ENCODE measurements at places on chromosomes 7 and 10.
A peak's percentile ranks its signal among the peaks of the same experiment; 100 is the strongest.

- no peak for DNase-seq
Measured at GRCh38 chr7:29486191-29486700, 77.4 kb upstream of the PRR15 start.

DNA sequence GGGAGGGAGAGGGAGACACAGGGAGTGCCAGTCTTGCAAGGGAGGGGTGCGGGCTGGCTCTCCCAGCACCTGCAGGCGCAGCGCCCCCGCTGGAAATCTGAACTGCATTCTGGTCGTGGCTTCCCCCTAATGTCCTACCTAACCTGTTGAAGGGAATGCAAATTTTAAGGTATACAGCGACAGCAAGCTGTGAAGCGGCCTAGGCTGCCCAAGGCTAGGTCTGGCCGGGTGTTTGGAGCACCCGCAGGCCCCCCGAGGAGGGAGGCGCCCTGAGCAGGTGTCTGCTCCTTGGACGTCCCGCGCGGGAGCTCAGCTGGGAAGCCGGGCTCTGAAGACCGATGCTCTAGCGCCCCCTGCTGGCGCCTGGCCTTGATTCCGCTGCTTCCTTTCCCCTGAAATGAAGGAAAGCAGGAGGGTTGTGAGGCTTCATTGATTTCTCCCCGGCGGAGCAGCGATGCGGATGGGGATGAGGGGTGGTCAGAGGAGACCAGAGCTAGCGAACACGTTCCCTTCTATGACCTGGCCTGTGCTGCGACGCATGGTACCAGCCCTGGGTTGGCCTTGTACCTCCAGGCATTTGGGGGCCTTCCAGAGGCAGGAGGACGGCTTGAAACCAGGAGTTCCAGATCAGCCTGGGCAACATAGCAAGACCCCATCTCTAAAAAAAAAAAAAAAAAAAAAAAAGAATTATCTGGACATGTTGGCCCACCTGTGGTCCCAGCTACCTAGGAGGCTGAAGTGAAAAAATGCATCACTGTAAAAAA, 601.3 kb downstream of the GALNT17 start:
- peak; percentile 40 for DNase-seq

DNA sequence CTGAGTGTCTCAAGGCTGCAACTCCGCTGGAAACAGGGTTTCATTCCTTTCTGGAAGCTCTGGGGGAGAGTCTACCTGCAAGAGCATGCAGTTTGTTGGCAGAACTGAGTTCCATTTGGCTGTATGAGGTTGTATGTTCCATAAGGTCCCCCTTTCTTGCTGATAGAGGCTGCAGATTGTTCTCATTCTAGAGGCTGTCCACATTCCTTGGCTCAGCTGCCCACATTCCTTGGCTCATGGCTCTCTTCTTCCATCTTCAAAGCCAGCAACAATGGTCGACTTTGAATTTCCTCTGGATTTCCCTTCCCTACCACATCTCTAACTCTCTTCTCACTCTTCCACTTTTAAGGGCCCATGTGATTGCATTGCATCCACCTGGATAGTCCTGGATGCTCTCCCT, 147.3 kb upstream of the CDCA7L start:
- no peak for DNase-seq

- DNase-seq: no peak
Measured at GRCh38 chr7:128867842-128868623, 5.4 kb downstream of the ATP6V1F start.

DNA sequence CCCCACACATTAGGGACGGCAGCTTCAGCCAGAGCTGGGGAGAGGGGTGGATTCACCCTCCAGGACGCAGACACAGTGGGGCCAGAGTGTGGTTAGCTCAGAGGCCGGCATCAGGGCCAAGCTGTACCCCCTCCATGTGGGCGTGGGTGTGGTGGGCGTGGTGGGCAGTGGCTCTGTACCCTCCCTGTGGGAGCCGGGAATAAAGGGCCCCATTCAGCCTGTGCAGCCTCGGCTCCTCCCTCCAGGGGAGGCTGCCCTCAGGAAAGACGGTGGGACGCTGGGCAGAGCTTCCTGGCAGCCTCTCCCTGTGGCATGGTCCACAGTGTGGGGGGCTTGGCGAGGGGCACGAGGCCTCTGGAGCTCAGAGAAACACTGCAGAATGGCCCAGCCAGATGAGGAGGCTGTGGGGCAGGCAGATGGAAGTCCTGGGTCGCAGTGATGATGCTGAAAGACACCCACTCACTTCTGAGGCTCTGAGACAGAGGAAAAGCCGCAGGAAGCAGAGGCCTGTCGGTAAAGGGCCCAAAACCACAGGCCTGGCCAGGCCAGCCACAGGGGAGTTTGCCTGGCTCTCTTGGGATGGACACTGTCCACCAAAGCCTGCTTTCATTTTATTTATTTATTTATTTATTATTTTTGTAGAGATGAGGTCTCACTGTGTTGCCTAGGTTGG, 108.0 kb downstream of the SH3PXD2A start:
- DNase-seq: peak; percentile 9

GRCh38 chr10:112810711-112811151, 139.3 kb upstream of the TCF7L2 start:
- no peak for DNase-seq

DNA sequence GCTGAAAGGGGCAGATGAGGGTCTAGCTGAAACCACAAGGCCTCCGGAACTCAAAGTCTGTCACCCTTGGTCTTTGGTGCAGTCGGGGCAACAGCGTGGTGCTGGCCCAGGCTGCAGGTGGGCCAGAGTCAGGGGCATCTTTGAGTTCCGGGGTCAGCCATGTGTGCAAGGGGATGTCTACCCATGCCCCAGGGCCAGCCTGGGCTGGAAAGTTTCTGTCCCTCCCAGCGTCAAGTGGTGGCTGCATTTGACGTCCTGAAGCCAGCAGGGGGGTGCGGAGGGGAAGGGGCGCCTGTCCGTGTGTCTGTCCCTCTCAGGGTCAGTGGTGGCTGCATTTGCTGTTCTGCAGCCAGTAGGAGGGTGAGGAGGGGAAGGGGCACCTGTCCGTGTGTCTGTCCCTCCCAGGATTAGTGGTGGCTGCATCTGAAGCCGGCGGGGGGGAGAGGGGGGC, 638 bp downstream of the BRAT1 start:
- no peak for DNase-seq

GRCh38 chr10:32893434-32893833, 64.6 kb downstream of the ITGB1 start:
- DNase-seq: no peak

- DNase-seq: no peak
Measured at GRCh38 chr10:4649886-4650508, 176.0 kb upstream of the AKR1E2 start.

GRCh38 chr10:16458166-16458955, 21.6 kb downstream of the PTER start:
- no peak for DNase-seq

GRCh38 chr10:23351926-23352519, 7.4 kb upstream of the C10orf67 start:
- DNase-seq: no peak

DNA sequence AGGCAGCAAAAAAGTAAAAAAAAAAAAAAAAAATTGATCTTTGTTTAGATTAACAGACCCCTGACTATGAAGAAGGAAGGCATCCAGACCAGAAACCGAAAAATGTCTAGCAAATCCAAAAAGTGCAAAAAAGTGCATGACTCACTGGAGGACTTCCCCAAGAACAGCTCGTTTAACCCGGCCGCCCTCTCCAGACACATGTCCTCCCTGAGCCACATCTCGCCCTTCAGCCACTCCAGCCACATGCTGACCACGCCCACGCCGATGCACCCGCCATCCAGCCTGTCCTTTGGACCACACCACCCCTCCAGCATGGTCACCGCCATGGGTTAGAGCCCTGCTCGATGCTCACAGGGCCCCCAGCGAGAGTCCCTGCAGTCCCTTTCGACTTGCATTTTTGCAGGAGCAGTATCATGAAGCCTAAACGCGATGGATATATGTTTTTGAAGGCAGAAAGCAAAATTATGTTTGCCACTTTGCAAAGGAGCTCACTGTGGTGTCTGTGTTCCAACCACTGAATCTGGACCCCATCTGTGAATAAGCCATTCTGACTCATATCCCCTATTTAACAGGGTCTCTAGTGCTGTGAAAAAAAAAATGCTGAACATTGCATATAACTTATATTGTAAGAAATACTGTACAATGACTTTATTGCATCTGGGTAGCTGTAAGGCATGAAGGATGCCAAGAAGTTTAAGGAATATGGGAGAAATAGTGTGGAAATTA, 19.4 kb downstream of the GATA3 start:
- no peak for DNase-seq

GRCh38 chr10:43036481-43037428, 40.1 kb upstream of the RET start:
- no peak for DNase-seq

DNA sequence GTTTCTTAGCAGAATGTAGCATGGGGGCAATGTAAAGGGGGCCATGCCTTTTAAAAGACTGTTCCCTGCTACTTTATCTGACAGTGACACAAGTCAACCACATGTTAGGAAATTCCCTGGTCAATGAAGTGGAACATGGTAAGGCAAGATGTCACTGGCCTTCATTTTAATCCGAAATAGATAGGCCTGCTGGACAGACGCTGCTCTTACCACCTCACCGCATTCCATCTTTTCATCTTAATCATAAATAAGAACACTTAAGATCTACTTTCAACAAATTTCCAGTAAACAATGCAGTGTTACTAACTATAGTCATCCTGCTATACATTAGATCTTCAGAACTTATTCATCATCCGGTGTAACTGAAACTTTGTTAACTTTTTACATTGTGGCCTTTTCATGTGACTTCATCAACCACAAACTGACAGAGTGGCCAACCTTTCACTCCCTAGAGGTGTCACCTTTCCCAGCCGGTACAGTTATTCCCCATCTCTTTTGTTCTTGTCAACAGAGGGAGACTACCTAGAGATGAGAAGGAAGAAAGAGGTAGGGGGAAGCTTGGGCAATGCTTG, 15.6 kb downstream of the ASB4 start:
- peak; percentile 15 for DNase-seq

GRCh38 chr7:105010504-105011130, 3.4 kb upstream of the KMT2E start:
- DNase-seq: peak; percentile 46

GRCh38 chr7:149292462-149292823, 30.4 kb downstream of the ZNF783 start:
- DNase-seq: no peak
